Activated CD8-positive, alpha-beta memory T cell treated with anti-CD3 and anti-CD28 coated beads for 1 hour (primary cell): ENCODE measurements at places on chromosomes 5 and 9.

GRCh38 chr9:97864396-97864795 lies 11.4 kb downstream of the FOXE1 start:
- no peak for DNase-seq

DNA sequence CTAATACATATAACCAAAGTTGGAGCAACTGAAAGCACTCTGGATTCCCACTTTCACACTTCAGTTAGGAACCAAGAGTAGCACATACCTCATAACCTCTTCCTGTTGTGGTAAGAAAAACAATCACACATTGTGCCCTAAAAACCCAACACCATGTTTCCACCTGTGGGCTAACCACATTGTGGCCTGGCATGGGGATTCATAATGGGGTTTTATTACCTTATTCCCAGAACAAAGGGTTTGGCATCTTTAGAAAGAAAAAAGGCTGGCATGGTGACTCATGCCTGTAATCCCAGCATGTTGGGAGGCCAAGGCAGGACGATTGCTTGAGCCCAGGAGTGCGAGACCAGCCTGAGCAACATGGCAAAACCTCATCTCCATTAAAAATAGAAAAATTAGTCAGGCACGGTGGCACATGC lies 60.6 kb downstream of the HSD17B3 start:
- no peak for DNase-seq

DNA sequence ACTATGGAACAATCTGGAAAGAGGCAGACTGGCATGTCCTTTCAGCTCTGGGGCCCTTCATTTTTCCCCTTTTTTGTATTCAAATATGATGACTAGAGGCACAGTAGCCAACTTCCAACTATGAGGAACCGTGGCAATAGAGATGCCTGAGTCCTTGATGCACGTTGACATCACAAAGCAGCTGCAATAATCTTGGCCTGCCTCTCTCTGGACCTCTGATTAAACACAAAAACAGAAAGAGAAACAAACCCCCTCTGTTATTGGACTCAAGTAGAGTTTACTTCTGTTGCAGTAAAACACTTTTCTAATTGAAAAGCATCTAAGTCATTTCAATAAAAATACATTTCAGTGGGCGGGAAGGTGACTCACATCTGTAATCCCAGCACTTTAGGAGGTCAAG lies 122.2 kb upstream of the GRAMD2B start:
- no peak for DNase-seq

GRCh38 chr5:146474065-146474464 lies 26.9 kb downstream of the TCERG1 start:
- DNase-seq, result no peak
